ENCODE measurements at places on chromosomes 2 and 18.
A peak's percentile ranks its signal among the peaks of the same experiment; 100 is the strongest.

DNA sequence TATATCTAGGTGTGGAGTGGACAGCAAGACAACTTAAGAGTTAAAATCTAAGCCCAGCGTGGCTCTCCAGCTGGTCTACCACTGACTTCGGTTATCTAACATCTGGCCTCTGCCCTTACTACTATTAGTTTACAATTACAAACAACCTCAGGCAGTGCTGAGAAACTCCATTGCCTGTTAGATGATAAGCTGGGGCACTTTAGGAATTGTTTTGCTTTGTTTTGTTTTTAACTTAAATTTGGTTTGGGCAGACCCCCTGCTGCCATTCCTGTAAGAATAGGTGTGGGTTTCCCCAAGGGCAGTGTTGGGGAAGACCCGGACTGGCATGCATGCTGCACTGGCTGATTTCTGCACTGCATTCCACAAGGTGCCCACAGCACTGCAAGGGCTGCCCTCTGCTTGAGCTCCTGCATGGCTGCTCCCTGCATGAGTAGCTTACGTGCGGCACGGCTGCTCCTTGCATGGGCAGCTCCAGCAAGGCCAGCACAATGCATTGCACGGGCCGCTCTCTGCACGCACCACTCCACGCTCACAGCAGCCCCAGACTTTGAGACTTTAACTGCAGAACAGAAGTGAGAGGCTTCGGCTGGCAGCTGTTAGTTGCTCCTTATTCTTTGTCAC is 74.2 kb upstream of the SERTAD2 start:
- DNase-seq: no peak

DNA sequence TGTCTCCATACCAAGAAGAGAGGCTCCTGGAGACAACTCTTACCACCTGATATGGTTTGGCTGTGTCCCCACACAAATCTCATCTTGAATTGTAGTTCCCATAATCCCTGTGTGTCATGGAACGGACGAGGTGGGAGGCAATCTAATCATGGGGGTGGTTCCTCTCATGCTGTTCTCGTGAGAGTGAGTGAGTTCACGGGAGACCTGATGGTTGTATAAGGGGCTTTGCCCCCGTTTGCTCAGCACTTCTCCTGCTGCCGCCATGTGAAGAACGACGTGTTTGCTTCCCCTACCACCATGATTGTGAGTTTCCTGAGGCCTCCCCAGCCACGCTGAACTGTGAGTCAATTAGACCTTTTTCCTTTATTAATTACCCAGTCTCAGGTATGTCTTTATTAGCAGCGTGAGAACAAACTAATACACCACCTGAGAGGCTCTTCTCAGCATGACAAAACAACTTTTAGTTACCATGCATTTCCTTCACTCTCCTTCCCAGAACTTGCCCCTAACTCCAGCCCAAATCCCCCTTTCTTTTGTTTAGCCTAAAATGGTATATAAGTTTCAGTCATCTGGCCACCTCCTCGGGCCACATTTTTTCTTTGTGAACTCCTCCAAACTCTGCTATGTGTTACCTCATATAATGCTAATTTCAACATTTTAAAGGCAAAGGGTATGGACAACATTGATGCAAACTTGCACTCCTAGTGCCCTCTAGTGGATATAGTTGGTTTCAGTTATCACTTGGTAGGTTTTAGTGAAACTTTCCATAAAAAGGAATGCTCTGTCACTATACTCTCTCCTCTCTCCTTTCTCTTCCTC is 58.6 kb upstream of the SLC25A52 start:
- peak; percentile 9 for DNase-seq

- no peak for DNase-seq
These were observed 23.9 kb downstream of the PRKCE start for GRCh38 chr2:45675263-45675812.

- DNase-seq: no peak
These were observed 50.6 kb upstream of the EML6 start for GRCh38 chr2:54672590-54673456.

- no peak for DNase-seq
These were observed 9.9 kb downstream of the SLC3A1 start for GRCh38 chr2:44285174-44285573.

DNA sequence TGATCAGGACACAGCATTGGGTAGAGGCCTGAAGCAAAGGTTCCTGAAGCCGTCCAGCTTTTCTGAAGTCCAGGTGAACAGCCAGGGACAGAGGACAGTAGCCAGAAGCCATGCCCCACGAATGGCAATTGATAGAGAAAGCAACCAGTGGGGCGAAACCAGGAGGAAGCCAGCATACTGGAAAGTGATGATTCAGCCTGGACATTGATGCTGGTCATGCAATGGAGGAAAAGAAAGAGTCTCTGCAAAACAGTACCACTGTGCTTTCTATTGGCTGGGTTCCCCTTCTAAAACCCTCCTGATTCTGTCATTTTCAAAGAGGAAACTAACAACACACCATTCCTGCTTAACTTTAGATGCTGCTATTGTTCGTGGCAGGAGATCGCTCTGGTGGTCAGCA is 221.4 kb upstream of the EPAS1 start:
- DNase-seq: no peak

- DNase-seq: no peak
These were observed 126.0 kb downstream of the PIGN start for GRCh38 chr18:62060820-62061219.

Measured in immature natural killer cell (primary cell).